ENCODE measurements at places on chromosomes 4 and X. TPM values are rescaled to one million over a fixed set of nuclear protein-coding genes. Genes with fewer than 3 reads are reported as not detected.

The IRS4 gene
- total RNA-seq, result not detected

The TAB3 gene
- 23.2 TPM for total RNA-seq

The C4orf36 gene
- total RNA-seq, result 6.0 TPM

The HTRA3 gene
- total RNA-seq, result not detected

The CT45A7 gene
- not detected for total RNA-seq

The FMR1NB gene
- total RNA-seq, result not detected

Measured in hair follicular keratinocyte (primary cell).